ENCODE measurements at places on chromosomes 12 and 14.

GRCh38 chr12:80598004-80598606 lies 109.3 kb upstream of the MYF6 start:
- peak; percentile 71 for DNase-seq

GRCh38 chr14:58954901-58955861 lies 233.3 kb upstream of the DAAM1 start:
- no peak for DNase-seq

- no peak for DNase-seq
Observed at GRCh38 chr12:62267480-62267879, 7.3 kb downstream of the USP15 start.

DNA sequence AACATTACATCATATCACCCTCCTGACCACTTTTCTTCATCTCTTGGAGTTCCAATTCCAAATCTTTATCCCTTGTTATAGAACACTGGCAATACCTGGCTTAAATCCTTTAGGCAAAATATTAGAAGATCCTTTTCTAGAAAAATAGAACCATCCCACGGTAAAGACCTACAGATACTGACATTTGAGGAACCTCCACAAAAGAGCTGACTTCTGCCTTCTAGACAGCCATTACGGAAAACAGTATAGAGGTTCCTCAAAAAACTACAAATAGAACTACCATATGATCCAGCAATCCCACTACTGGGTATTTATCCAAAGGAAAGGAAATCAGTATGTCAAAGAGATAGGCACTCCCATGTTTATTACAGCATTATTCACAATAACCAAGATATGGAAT lies 241.7 kb upstream of the AMIGO2 start:
- no peak for DNase-seq

- peak; percentile 89 for DNase-seq
Observed at GRCh38 chr12:53344824-53345485, 8.8 kb upstream of the SP7 start.

DNA sequence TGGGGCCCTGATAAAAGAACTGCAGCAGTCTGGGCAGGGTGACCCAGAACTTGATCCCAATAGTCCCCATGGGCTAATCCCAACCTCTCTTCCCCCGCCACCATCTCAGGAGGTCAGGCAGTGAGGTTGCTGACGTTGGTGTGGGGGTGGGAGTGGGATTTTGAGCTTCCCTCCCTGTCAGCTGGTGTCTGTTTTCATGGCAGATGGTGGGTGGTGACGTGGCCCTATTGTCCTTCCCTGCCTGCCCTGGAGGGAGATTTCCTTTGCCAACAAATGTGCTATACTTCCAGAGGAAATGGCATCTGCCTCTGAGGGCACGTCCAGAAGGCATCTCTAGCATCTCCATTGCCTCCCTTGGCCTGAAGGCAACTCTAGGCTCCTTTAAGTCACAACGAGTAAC lies 37.7 kb downstream of the NEUROD4 start:
- DNase-seq, result no peak

DNA sequence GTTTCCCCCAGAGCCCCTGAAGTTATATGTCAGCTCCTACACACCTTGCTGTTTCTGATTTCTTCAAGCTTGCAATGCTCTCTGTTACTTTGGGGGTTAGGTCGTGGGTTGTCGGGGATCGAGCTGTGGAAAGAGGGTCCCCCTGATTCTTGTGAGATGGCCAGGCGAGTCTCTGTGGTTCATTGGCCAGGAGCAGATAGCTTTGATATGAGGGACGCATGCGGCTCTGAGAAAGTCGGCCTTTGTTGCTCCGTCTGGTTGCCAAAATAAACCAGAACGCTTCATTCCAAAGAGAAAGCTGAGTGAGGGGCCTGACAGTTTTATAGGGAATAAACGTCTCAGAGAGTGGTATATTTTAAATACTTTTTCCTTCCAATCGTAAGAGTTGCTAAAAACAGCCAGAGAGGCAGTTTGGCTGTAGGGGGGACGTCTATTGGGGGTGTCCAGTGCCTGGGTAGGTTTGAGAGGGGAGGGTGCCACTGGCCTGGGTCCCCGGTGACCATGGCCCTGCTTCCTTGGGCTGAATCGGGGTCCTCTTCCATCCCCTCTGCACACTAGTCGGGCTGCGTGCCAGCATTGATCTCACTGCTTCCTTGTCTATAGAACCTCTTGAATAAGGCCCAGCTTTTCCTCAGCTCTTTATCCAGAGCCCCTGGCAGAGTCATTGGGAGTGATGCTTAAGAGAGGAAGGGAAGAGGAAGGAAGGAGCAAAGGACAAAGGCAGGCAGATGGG lies 18.9 kb downstream of the CCND2 start:
- DNase-seq, result no peak

DNA sequence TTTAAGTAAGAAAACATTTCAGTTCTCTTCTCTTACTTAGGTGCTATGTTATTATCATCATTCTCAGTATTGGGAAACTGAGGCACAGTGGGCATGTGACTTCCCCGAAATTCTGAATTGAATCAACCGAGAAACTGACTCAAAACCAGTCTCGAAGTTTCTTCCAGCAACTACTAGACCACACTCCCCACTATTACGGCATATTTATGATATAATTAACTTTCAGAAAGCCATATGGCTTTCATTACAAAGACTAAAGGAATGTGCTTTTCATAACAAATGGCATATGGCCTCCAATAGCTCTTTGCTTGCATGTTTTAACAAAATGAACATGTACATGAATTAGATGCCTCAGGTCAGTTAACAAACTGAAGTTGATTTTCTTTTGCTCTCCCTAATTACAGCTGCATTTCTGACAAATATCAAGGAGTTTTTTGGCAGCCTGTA lies 182.9 kb upstream of the SLC38A2 start:
- DNase-seq, result no peak

DNA sequence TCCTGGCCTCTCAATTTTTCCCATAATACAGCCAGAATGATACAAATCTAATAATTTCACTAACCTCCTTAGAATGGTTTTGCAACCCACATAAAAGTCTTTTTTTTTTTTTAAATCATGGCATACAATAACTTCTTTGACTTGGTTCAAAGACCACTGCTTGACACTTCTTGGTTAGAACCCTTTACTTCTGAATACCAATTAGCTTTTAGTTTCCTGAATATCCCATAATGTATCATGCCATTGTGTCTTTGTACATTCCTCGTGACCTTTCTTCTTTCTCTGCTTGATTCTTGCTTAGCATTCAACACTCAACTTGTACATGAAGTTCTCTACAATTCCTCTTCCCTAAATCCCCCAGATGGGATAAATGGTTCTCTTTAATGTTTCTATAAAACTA lies 19.3 kb downstream of the KLHL28 start:
- DNase-seq, result no peak

DNA sequence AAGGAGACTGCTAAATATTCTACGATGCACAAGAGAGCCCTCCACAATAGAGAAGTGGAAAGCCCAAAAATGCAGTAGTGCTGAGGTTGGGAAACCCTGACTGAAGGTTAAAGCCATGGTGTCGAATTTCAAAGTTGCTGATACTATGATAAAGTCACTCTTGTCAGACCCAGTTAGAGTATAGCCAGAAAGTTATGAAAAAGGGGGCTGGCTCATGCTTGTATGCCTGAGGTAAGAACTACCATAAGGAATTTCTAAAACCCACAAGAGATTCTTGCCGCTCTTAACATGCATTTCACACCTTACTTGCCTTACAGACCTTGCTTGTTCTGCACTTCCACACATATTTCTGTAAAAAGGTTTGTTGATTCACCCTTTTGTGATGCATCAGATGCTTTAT lies 184.6 kb downstream of the SLC6A15 start:
- no peak for DNase-seq

GRCh38 chr14:92026548-92027190 lies 13.2 kb downstream of the TRIP11 start:
- no peak for DNase-seq

- peak; percentile 42 for DNase-seq
Observed at GRCh38 chr12:68612202-68612601, 1.5 kb downstream of the RAP1B start.

- no peak for DNase-seq
Observed at GRCh38 chr14:79451601-79452000, 759.7 kb downstream of the DIO2 start.

DNA sequence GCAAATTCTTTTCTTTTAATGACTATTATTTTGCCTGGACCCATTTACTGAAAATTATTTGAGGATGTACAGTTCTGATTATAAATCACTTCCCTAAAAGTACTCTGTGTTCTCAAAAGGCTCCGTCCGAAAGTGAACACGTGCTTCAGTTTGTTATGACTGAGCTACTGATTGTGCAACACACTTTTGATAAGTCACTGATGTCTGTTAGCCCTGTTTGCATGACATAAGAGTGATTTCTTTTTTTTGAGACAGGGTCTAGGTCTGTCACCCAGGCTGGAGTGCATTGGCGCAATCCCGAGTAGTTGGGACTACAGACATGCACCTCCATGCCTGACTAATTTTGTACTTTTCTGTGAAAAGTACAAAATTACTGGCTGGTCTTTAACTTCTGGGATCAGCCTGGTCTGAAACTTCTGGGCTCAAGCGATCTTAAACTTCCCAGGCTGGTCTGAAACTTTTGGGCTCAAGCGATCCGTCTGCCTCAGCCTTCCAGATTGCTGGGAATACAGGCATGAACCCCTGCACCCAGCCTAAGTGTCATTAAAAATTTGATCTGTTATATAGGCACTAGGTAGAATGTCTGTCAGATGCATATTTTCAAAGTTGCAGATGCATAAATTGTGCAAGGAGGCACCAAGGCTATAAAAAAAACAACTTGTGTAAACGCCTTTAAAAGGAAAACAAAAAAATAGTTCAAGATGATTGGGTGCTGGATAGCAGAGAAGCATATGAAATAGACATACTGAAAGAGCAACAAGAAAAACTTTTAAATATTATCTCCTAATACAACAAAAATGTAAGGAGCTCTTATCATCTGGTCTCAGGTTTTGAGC lies 111.5 kb downstream of the SRGAP1 start:
- DNase-seq, result no peak

GRCh38 chr14:101428409-101428808 lies 132.9 kb upstream of the DIO3 start:
- DNase-seq, result no peak

- no peak for DNase-seq
Observed at GRCh38 chr12:67045650-67046049, 223.5 kb upstream of the CAND1 start.

DNA sequence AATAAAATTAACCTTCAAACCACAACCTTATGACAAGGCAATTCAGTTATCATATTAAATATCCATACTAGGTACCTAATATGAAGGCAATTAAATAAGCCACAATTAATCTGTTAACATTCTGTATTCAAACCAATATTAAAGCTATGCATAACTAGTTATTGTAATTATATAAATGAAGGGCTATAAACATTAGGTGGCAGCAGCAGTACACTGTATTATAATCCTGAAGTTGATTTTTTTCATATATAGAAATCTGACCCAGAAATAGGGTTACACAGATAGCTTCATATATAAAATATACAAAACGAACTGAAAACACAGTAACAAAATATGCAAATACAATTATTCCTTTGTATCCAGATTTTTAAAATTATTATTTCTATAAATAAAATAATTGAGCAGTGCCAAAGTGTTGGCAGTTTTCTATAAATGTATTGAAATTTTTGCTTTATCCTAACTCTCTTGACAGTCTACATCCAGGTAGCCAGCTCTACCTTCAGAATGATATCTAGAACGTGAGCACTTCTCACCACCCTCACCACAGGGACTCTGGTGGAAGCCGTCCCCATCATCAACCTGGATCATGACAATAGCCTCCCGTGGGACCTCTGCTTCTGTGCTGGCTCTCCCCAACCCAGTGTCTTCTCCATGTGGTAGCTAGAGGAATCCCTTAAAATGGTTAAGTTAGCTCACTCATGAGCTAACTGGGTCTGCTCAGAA lies 136.2 kb downstream of the MED13L start:
- peak; percentile 53 for DNase-seq

DNA sequence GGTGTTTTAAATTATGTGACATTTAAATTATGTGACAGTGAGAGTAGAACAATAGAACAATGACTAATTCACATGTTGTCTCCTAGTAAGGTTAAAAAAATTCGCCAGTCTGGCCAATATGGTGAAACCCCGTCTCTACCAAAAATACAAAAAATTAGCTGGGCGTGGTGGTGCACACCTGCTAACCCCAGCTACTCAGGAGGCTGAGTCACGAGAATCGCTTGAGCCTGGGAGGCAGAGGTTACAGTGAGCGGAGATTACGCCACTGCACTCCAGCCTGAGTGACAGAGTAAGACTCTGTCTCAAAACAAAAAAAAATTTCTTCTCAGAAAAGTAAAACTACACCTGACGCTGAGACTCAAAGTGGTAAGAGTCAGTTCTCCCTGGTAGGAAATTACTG lies 2.7 kb downstream of the CS start:
- no peak for DNase-seq

DNA sequence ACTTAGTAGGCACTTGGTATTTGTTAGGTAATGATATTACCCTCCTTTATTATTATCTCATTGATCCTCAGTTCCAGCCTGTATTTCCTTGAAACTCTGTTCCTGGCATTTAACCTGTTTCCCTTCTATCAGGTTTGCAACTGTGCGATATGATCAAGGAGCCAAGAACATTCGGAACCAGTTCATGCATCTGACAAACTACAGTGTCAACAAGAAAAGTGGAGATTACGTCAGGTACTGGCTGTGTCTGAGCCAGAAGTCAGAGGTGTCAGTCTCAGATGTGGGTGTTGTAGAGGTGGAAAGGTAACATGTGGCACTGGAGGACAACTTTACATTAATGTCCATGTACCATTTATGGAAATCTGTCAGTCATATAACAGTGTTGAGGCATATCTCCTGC lies 56.7 kb downstream of the TTLL5 start:
- no peak for DNase-seq

GRCh38 chr12:56723889-56724700 lies 1.0 kb downstream of the NACA start:
- no peak for DNase-seq

DNA sequence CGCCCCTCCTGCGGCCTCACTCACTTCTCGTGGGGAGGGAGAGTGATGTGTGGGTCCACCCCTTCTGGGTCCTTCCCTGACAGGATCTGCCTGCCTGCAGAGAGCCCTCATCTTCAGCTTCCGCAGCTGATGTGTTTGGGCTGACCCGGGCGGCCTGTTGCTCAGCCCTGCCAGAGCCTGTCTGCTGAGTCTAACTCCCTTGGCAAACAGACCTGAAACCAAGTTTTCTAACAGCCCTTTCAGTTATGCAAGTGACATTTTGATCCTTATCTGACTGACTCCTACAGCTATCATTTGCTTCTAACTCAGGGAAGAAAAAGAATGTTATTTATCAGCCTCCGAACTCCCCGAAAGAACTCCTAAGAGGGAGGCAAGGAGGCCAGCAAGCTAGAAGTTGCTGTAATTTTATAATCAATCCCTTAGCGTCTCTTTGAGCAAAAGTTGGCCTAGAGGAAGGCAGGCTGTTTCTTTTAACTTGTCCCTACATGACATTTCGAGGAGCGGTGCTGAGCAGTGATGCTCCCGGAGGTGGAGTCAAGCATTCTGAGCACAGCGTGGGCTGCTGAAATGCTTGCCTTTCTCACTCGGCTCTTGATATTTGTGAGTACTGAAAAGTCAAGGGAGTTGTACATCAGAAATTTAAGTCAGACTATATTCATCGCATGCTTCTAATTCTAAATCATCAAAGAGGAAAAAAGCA lies 31.5 kb upstream of the CACNA2D4 start:
- no peak for DNase-seq

All from Karpas-422 (cell line).